Purkinje cell (primary cell): ENCODE measurements at places on chromosomes 13 and 19. TPM values are rescaled to one million over a fixed set of nuclear protein-coding genes. Genes with fewer than 3 reads are reported as not detected.

Gene SIGLEC8
- not detected in 2 replicates for polyA plus RNA-seq

Gene ABHD8
- polyA plus RNA-seq, result 0.71 and 2.5 TPM in 2 replicates

Gene KLK10
- polyA plus RNA-seq, result 0.16 and 3.9 TPM in 2 replicates

Gene CATSPERD
- polyA plus RNA-seq, result not detected in 2 replicates

Gene EGLN2
- polyA plus RNA-seq, result 24.5 and 34.4 TPM in 2 replicates

Gene LGALS7B
- not detected in 2 replicates for polyA plus RNA-seq

Gene KL
- 0.69 and 1.4 TPM in 2 replicates for polyA plus RNA-seq

Gene ADGRE2
- polyA plus RNA-seq, result not detected in 2 replicates

Gene ZNF541
- not detected in 2 replicates for polyA plus RNA-seq
